ENCODE measurements at places on chromosomes 12 and 14. TPM values are rescaled to one million over a fixed set of nuclear protein-coding genes. Genes with fewer than 3 reads are reported as not detected.

DNA sequence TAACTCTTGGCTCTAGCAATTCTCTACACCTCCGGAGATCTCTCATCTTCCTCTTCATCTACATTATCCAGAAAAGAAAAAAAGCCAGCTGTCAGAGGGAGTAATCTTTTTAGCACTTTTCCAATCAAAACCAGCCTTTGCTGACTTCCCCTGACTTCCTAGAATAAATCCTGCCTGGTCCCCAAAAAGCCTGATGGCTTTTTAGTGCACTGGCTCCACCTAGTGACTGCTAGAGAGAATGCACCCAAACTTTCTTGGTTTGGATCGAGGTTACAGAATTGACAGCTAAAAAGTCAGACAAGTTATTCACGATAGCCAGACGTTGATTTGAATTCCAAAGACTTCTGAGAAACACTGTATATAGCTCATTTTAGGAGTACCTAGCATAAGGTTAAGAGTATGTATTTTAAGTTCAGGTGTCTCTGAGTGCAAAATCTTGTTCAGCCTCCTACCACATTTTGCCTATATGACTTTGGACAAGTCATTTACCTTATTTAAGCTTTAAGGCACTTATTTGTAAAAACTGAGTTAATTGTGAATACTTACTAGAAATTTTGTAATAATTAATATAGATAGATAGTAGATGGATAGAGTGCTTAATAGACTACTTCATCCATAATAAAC lies 185.7 kb upstream of the GRIN2B start:
- H3K4me1 ChIP-seq = no peaks in the 10 kb centered on the region
- H3K27me3 ChIP-seq = peaks cover 3% of the 10 kb centered on the region
- no peaks in the 10 kb centered on the region for H3K36me3 ChIP-seq
- H3K27ac ChIP-seq = no peak overlapping the region
- no peak overlapping the region for H3K4me3 ChIP-seq
- DNase-seq = peak; percentile 35

DNA sequence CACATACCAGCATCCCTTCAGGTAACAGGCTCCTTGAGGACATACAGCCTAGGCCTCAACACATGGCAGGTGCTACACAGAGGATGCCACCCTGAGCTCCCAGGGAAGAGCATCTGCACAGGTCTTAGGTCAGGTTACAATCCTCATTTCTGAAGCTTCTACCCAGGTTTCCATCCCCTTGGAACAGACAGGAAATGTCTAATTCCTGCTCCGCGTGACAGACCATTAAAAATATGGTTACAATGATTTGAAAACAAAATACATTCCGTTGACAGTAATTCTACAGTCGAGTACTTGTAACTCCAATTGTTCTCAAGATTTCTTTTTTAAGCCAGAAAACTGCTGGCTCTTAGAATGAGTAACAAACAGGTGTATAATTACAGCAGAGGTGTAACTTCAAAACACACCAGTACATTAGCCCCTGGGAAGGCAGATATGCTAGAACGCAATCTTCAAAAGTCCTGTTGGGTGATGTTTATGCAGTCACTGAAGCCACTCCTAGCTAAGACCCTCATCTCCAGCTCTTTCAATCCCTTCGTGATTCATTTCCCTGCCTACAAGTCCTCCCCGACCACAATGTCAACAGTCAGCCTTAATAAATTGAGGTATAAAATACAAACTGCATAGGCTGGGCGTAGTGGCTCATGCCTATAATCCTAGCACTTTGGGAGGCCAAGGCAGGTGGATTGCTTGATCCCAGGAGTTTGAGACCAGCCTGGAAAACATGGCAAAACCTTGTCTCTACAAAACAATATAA lies 11.6 kb downstream of the SETD3 start:
- DNase-seq = no peak
- peak overlapping the region; percentile 27 for H3K27ac ChIP-seq
- no peak overlapping the region for H3K4me3 ChIP-seq
- peaks cover 17% of the 10 kb centered on the region for H3K36me3 ChIP-seq
- no peaks in the 10 kb centered on the region for H3K27me3 ChIP-seq

- no peaks in the 10 kb centered on the region for H3K4me1 ChIP-seq
- H3K4me3 ChIP-seq = no peak overlapping the region
- DNase-seq = no peak
These were observed 298.6 kb downstream of the AKAP6 start for GRCh38 chr14:32627545-32628298.

DNA sequence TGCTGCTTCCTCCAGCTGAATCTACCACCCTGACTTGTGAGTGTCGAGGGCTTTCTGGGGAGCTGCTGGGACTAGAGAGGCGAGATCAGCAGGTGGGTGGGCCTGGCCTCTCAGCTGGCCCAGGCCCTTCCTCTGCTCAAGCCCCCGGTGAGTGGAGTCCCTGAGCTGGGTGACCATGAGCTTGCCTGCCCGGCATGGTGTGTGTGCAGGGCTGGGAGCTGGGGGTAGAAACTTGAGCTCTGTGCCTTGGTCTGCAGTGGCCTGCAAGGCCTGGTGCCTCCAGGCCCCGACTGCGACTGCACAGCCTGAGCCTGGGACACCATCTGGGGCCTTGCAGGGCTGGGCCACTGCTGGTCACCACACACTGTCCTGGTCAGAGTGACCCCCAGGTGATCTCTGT lies 67.4 kb downstream of the KIF26A start:
- H3K4me1 ChIP-seq = no peaks in the 10 kb centered on the region
- no peak overlapping the region for H3K4me3 ChIP-seq
- no peaks in the 10 kb centered on the region for H3K27me3 ChIP-seq
- no peaks in the 10 kb centered on the region for H3K36me3 ChIP-seq
- DNase-seq = no peak

- peaks cover 3% of the 10 kb centered on the region for H3K27me3 ChIP-seq
- H3K4me1 ChIP-seq = no peaks in the 10 kb centered on the region
- no peak overlapping the region for H3K4me3 ChIP-seq
- no peaks in the 10 kb centered on the region for H3K36me3 ChIP-seq
These were observed 32.0 kb upstream of the FAM181A start for GRCh38 chr14:93895023-93895604.

Gene SMIM10L1
- 7.8 TPM for polyA plus RNA-seq

GRCh38 chr12:106112145-106112821 lies 26.5 kb downstream of the NUAK1 start:
- peaks cover 3% of the 10 kb centered on the region for H3K27me3 ChIP-seq
- H3K4me1 ChIP-seq = peaks cover 27% of the 10 kb centered on the region
- DNase-seq = peak; percentile 5
- no peak overlapping the region for H3K4me3 ChIP-seq

Gene GARIN6
- not detected for polyA plus RNA-seq

Gene TMEM179
- not detected for polyA plus RNA-seq

DNA sequence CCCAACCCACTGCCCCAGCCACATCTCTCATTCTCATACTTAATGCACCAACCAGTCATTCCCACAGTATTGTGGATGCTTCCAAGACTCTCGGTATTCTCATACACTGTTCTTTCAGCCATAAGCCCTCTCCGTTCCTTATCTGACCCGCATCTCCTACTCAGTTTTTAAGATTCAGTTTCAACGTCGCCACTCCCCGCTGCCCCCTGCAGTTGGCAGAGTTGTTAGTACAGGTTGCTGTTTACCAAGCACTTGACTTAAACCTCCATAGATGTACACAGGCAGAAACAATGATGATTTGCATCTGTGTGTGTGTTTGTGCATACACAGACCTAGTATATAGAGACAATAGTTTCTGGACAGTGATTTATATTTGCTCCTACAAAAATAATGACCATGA lies 40.2 kb downstream of the PAH start:
- H3K27ac ChIP-seq = no peak overlapping the region
- no peaks in the 10 kb centered on the region for H3K36me3 ChIP-seq
- H3K27me3 ChIP-seq = no peaks in the 10 kb centered on the region
- no peak overlapping the region for H3K4me3 ChIP-seq
- no peak for DNase-seq
- H3K4me1 ChIP-seq = no peaks in the 10 kb centered on the region
